ENCODE measurements at places on chromosomes 3 and 15. TPM values are rescaled to one million over a fixed set of nuclear protein-coding genes. Genes with fewer than 3 reads are reported as not detected.

TMCO5A gene
- total RNA-seq, result not detected

GRCh38 chr3:147002721-147003120 lies 397.6 kb upstream of the PLSCR5 start:
- DNase-seq, result no peak

DNA sequence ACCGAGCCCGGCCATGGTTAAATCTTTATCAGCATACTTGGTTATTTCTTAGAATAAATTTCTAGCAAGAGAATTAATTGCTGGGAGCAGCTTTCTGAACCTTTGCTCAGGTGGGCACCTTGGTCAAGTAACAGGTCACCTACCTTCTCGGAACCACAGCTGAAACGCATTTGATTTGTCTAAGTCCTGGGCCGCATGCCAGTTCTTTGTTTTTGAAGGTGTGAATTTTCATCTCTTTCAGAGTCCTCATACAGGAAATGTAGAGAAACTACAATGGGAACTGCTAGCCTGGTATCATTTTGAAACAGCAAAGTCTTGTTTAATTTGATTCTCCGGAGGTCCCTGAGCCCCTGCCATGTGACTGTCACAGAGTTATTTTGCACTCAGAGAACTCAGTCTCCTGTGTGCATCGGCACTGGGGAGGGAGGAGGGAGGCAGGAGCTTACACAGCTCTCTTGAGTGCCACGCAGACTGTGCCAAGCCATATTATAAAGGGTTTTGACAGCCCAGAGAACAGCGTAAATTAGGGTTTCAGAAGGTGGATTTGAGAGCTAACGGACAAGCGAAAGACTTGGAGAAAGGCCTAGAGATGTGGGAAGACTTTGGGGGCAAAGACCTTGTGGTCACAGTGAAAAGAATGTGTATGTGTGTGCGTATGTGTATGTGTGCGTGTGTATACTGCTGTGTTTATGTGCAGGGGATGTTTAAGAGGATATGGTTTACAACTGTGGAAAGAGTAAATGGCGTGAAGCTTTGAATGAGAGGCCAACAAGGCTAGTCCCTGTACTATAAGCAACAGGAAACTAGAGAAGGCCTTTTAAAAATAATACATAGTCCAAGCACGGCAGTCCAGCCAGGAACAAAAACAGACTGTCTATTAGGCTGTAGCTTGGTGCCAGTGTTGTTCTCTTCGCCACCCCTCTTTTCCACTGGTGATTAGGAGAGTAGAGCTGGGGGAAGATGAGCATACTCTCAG lies 61.8 kb upstream of the ATP13A3 start:
- no peak for DNase-seq

GRCh38 chr3:31462050-31462569 lies 70.6 kb upstream of the STT3B start:
- DNase-seq, result peak; percentile 94

- no peak for DNase-seq
These were observed 19.7 kb downstream of the ACKR4 start for GRCh38 chr3:132616780-132617179.

- no peak for DNase-seq
These were observed 56.5 kb upstream of the RASA2 start for GRCh38 chr3:141430316-141430715.

GRCh38 chr15:31266712-31267111 lies 59.9 kb upstream of the KLF13 start:
- DNase-seq, result no peak

- DNase-seq, result no peak
These were observed 41.2 kb downstream of the TRA2B start for GRCh38 chr3:185896636-185897035.

- no peak for DNase-seq
These were observed 254.4 kb upstream of the ARRDC4 start for GRCh38 chr15:97706059-97706458.

- DNase-seq, result peak; percentile 49
These were observed 307.9 kb upstream of the CBLB start for GRCh38 chr3:106176734-106177133.

P2RY1 gene
- total RNA-seq, result 7.8 TPM

DNA sequence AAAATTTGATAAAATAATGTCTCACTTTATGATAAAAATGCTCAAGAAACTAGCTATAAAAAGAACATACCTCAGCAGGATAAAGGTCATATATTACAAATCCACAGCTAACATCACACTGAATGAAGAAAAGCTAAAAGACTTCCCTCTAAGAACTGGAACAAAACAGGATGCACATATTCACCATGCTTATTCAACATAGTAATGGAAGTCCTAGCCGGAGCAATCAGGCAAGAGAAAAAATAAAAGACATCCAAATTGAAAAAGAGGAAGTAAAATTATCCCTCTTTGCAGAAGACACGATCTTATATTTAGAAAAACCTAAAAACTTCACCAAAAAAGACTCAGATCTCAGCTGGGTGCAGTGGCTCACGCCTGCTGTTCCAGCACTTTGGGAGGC lies 34.0 kb downstream of the SENP7 start:
- DNase-seq, result peak; percentile 25

DNA sequence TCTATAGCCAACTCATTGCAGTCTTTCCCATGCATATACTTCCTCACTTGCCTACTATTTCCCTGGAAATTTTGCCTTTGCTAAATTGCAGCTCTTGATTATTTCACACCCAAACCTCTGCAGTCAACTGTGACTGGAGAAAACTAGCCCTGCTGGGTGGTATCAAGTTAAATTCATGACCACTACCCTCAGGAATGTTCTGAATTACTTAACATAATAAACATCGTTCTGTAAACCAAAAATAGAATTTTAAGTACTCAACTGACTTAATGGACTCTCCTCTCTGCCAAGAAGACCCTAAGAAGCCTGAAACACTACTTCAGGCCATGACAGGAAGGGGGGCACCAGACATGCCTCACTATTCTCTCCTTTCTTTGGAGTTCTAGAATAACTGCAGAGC lies 1278.0 kb upstream of the GBE1 start:
- DNase-seq, result no peak

AHSG gene
- total RNA-seq, result not detected

RPN1 gene
- total RNA-seq, result 257 TPM

GRCh38 chr3:25663347-25663868 lies 1.3 kb downstream of the TOP2B start:
- peak; percentile 27 for DNase-seq

CPNE9 gene
- 0.81 TPM for total RNA-seq

GRCh38 chr3:129061888-129062834 lies 1.6 kb downstream of the GP9 start:
- DNase-seq, result no peak

DNA sequence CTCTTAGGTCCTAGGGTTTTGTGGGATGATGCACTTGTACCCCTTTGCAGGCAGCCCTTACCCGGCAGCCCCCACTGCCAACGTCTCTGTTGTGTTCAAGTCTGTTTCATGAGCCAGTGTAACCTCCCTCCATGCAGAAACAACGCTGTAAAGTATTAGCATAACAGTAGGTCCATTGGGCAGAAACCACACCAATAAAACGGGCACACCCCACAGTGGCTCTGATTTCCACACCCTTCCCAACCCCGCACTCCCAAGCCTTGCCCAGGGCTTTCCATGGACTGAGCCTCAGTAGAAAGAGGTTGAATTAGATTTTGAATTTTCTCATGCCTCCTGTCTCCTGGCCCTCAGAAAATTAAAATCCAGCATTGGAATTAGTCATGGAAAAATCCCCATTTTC lies 124.5 kb downstream of the CACNA1D start:
- DNase-seq, result no peak

DNA sequence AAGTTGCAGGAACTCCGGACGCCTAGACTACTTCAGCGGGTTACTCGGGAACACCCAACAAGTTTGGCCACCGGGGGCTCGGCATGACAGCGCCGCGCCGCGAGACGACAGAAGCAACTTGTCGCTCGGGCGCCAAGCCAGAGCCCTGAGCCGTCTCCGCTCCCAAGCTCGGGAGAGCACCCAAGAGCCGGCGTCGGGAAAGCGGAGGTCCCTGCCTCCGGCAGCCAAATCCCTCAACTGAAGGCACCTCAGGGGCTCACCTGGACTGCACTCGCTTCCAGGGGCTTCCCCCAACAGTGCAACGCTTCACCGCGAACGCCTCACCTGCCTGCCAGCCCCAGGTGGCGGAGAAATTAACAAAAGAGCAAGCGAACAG lies 640 bp downstream of the MB21D2 start:
- no peak for DNase-seq

- no peak for DNase-seq
These were observed 44.3 kb upstream of the FLNB start for GRCh38 chr3:57963811-57964346.

- peak; percentile 54 for DNase-seq
These were observed 20.2 kb downstream of the MAGEF1 start for GRCh38 chr3:184691397-184692231.

DNA sequence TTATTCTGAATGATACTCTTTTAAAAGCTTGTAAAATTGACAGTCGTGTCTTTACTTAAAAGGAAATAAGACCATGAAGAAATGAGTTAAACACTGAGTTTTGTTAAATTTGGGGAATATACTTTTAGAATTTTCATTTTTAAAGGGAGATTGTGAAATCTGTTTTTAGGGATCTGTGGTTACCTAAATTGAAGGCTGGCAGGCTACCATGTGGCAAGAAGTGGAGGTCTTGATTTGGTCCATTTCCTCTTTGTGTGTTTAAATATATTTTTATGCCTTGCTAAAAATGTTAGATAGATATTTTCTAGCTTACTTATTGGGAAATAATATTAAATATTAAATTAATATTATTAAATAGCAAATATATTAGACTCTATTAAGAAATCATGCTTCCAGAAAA lies 36.6 kb upstream of the SLC22A13 start:
- DNase-seq, result no peak

DNA sequence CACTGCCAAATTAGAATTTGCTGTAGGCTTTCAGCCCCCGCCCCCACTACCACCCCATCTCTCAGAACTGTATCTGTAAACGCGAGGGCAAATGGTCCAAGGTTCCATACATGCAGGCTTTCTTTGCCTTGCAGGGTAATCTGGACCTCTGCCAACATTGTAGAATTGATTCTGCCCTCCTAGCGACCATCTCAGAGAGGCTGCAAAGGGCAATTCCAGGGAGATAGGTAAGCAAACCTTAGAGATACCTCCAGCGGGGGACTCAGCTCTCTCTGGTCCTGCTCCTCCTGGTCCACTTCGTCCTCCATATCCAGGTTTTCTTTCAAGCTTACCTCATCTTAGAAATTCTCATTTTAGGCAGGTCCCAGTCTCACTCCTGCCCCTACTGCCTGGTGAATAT lies 64.4 kb downstream of the SLMAP start:
- no peak for DNase-seq

DNA sequence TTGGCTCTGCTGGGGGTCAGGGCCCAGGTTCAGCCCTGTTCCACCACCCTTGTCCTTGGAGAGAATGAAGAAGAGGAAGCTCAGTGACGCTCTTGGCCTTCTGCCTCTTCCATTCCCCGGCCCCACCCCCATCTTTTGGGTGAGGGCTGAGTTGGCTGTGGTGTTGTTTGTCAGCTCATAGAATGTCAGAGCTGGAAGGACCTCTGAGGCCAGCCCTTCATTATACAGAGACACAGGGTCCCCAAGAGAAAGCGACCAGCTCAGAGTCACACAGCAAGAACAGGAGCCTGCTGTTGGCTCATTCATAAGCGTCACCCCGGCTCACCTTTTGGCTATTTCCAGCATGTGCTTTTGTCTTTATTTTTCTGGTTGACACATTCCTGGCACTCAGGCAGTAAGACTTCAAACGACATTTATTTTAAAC lies 68.2 kb downstream of the AAGAB start:
- DNase-seq, result no peak

DNA sequence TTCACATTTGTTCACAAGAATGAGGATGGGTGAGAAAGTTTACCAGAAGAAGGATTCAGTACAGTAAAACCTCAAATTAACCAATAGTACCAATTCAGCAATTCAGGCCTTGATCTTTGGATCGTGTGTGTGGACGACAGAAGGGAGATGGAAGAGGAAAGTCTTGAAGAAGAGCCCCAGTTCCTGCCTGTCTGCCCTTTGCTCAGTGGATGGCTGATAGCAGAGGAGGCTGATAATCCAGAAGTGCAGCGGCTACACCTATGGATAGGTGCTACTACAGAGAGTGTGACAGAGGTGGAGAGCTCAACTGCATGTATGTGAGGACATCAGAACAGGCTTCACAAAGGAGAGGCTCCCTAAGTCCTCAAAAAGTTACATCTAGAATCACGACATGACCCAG lies 29.2 kb upstream of the PLXND1 start:
- no peak for DNase-seq

DNA sequence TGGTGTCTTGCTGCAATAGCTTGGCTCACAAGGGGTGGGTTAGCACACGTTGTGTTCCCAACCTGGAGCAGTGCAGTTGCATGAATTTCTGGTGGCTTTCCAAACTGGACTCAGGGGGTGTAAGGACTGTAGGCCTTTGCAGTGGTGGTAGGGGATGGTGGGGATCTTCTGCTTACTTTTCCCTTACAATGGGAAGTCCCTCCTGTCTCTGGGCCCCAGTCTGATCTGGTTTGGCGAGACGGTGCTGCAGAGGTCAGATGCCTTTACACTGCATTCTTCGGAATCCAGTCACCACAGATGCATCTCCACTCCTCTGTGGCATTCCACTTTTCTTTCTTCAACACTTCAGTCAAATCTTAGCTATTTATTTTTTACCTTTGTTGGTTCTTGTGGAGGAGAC lies 132.1 kb downstream of the DOCK3 start:
- DNase-seq, result no peak

DNA sequence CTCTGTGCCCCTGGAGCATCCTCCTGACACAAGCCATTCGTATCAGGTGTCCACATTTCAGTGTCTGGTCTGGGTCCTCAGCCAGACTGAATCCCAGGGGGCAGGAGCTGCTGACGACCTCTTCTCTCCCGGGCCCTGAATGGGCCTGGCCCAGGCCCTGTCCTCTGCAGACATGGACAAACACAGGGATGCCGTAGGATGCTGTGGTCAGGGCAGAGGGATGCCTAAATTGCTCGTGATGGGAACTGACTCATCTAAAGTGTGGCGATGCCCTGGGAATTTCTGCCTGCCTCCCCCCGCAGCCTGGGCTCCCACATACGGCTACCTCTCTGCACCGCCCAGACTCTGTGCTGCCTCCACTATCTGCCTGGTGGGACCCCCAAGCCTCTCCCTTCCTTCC lies 58.5 kb upstream of the CTSH start:
- DNase-seq, result no peak

GRCh38 chr3:149003653-149004305 lies 12.4 kb downstream of the GYG1 start:
- DNase-seq, result no peak

GRCh38 chr3:160883373-160883772 lies 127.3 kb downstream of the PPM1L start:
- no peak for DNase-seq

ALDH1A2 gene
- not detected for total RNA-seq

GRCh38 chr3:26205475-26205874 lies 415.6 kb downstream of the OXSM start:
- no peak for DNase-seq

- DNase-seq, result no peak
These were observed 119.9 kb upstream of the GAP43 start for GRCh38 chr3:115503394-115503793.

BFSP2 gene
- 0.27 TPM for total RNA-seq
